ENCODE measurements at places on chromosomes 2 and 18.

GRCh38 chr2:186909095-186909494 is 60.1 kb upstream of the ZSWIM2 start:
- DNase-seq, result no peak

GRCh38 chr2:113173542-113174375 is at the start of gene PSD4:
TSS of gene PSD4 (plus strand) at chr2:113173971. CDS start at chr2:113182457, 8,486 bp downstream.
- no peak for DNase-seq

DNA sequence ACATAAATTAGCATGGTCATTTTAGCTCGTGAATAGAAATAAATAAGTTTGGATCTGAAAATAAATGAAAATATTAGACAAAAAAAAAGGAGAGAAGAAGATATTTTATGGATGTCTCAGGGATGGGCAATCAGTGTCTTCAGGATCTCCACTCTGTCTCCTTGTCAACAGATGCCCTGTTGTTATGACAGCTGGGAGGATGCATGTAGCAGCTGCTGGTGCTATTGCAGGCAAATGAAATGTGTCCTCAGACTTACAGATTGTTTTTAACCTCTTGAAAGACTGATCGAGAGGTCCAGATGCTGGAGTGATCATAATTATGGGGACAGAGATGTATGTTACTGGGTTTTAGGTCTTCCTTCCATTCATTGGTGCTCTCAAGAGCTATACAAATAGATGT is 24.7 kb upstream of the ARL4C start:
- DNase-seq, result no peak

DNA sequence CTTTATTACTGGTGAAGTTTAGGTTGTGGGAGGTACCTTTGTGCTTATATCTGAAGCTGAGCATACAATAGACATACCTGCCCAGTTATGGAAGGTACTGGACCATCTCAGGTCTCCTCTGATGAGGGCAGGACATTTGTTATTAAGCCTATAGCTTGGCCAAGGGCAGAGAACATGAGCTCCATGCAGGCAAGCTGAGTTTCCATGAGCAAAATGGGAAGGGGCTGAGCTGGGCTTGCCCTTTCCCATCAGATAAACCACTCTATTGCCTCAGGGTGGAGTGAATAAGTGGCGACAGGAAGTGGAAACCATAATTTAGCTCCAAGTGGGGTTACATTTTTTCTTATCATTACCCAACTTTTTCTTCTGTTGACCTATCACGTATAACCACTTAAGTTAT is 39.9 kb upstream of the EML6 start:
- DNase-seq, result no peak

DNA sequence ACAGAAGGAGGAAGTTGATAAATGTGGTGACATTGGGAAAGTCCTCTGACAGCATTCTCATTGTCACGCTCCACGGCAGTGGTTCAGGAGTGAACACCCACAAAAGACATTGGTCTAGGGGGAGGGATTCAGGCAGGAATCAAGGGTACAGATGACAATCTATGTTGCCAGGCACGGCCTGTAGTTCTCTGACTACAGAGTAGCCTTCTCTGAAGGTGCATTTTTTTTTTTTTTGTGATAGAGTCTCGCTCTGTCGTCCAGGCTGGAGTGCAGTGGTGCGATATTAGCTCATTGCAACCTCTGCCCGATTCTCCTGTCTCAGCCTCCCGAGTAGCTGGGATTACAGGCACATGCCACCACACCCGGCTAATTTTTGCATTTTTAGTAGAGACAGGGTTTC is 7.4 kb upstream of the MOB1A start:
- DNase-seq, result no peak

DNA sequence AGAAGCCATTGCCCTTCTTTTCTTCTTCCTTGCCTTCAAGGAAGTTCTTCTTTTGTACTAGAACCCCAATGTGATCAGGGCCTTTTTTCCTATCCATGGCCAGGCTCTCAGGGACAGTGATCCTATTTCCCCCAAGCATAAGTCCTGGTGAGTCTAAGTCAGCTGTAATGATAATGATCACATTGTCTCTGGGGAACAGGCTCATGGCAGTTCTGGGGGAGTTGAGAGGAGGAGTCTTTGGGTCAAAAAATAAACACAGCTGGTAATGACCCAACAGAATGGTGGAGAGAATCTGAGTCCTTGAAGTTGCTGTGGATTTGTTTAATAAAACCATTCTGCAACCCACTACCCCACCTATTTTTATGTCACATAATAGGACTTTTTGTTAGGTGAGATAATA is 96.6 kb downstream of the SOCS6 start:
- no peak for DNase-seq

- DNase-seq, result no peak
Measured at GRCh38 chr2:65744477-65745200, 312.2 kb upstream of the SPRED2 start.

- DNase-seq, result no peak
Measured at GRCh38 chr18:62788876-62789275, 73.5 kb downstream of the PHLPP1 start.

DNA sequence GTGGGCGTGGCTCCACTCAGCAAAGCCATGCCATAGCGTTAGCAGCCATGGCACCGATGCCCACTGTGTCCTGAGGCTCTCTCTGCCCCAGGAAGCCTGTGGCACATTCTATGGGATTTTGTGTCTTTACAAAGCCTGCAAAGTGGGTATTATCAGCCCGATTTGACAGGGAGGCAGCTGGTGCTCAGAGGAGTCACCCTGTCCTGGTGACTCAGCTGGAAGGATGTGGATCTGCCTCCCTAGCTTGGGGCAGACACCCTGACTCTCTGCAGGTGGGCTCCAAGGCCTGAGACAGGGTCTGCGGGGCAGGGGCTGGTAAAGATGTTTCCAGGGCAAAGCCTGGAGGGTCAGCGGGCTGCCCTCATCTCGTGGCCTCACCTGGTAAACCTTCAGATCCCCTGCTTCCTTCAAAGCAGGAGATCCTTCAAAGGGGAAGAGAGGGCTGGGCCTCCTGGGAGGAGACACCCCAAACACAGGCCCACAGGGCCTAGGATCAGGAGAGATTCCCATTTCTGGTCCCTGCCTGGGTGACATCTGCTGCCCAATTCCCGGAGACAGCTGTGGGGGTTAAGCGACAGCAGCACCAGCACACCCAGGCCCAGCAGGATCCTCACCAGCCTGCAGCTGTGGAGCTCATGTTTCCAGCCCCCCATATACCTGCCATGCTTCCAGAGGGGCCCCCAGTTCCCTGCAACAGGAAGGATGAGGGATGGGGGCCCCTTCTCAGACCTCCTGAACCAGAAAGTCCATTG is 3.0 kb upstream of the ASB1 start:
- no peak for DNase-seq

- DNase-seq, result no peak
Measured at GRCh38 chr18:78677483-78678317, 301.9 kb upstream of the SALL3 start.

GRCh38 chr2:64698177-64698643 is 44.5 kb upstream of the SERTAD2 start:
- DNase-seq, result no peak

DNA sequence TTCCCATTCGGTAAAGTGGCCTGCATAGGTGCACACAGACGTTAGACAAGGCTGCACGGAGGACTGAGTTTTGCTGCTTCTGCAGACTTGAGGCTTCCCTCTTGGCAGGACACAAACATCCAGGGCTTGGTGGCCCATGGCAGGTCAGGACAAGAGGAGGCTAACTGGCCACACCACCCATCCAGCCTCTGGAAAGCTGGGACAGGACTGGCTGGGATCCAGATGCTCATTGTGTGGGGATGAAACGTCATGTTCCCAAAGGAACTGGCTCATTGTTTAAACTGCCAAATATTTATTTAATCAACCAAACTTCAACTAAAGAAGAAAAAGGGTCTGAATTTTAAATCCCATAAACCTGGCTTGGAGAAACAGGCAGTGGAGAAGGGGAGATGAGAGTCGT is 239.1 kb upstream of the EPAS1 start:
- DNase-seq, result no peak

GRCh38 chr2:118529908-118530599 is 317.4 kb downstream of the EN1 start:
- DNase-seq, result no peak

- no peak for DNase-seq
Measured at GRCh38 chr2:223165423-223166214, 113.6 kb downstream of the KCNE4 start.

GRCh38 chr2:96762529-96763311 is 2.0 kb downstream of the CNNM4 start:
- no peak for DNase-seq

- no peak for DNase-seq
Measured at GRCh38 chr2:221431477-221431876, 140.6 kb downstream of the EPHA4 start.

DNA sequence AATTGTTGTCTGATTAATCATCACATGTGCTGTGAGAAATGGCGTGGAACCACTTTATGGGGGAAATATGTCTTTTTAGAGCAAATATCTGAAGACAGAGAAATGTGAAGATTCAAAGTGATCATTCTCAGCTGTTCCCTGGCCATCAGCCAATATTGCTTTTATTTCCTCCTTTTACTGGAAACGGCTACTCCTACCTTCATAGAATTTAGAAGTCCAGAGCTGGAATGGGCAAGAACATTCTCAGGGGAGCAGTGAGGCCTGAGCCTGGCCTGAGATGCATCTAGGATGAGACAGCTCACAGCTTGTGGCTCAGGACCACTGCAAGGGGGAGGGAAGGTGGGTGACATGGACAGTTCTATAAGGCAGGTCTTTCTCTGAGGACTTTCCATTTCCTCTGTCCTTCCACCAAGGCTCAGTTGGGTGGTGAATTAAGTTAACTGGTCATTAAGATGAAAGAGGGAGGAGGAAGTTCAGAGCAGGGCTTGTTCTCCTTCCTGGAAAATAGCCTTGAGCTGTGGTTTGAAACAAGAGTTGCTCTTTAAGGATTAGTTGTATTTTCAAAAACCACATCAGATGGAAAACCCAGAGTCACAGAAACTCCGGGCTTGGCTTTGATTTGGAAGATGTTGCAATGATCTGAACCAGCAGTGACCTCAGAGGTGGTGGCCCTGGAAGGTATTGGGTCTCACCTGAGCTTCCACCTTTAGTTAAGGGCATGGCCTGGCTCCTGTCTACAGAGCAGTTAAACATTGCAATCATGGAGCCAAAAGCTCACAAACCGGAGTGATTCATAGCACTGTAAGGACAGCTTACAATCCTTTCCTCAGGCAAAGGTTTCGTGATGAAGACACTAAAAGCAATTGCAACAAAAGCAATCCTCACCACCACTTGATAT is 144.3 kb downstream of the VAPA start:
- DNase-seq, result no peak

DNA sequence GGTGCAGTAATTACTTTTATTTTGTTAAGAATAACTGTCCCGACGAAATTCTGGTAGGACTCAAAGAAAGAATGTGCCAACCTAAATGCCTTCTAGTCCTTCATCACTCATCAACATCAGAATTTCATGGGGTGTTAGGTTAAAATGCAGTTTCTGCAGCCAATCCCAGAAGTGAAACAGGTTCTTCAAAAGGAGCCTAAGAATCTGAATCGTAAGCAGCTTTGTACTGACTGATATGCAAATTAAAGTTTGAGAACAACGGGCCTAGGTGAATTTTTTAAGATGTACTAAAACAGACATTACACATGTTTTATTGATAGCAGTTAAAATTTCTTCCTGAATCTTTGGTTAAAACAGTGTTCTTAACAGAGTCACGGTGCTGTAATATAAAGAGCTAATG is 140.3 kb upstream of the ZC3H15 start:
- DNase-seq, result no peak

DNA sequence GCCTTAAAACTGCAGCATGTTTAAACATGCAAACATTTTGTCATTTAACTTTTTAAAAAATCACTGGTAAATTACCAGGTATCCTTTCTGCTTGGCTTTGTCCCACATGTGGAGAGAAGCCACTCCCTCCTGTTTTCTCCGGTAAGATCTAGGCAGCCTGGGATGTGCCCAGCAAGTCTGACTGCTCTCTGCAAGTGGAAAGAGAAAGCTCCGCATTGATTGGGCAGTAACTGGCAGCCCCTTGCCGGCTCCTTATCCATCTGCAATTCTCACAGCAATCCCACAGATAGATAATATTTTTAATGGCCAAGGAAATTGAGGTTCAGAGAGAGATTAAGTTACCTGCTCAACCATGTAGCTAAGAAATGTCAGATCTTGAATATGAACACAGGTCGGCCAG is 136.1 kb downstream of the TMEM200C start:
- no peak for DNase-seq

- DNase-seq, result no peak
Measured at GRCh38 chr18:57784034-57784800, 18.9 kb downstream of the ATP8B1 start.

DNA sequence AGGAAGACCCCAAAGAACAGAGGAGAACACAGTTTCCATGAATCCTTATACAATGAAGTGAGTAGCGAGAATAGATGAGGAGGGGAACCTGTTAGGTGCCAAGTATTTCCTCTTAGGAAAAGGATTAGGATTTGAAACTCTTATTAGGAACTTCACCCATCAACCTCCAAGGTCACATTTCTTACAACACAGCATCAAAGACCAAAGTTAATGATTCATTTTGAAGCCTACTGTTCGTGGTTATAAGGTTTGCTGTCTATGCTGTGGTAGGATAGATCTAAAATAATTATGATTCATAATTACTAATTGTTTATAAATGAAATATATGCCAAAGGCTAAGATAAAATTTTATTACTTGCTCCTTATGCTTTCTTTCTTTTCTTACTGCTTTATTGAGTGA is 6.1 kb downstream of the CFAP221 start:
- no peak for DNase-seq
